Amniotic epithelial cell (primary cell): ENCODE measurements at places on chromosomes 4 and X.

DNA sequence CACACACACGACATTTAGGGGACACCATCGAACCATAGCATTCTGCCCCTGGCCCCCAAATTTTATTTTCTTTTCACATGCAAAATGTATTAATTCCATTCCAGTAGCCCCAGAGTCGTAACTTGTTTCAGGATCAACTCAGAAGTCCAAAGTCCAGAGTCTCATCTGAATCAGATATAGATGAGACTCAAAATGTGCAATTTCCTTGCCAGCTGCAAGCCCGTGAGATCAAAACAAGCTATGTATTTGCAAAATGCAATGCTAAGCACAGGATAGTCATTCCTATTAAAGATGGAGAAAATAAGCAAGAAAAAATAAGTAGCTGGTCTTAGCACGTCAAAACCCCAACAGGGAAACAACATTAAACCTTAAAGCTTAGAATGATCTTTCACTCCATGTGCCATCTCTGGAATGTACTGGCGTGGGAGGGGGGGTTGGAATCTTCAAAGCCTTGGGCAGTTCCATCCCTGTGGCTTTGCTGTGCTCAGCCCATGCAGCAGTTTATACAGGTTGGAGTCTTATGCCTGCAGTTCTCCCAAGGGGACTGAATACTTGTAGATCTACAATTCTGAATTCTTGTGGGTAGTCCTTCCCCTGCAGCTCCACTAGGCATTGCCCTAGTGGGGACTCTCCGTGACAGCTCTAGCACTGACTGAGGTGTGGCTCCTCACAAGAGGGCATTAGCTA lies 47.7 kb upstream of the SYTL5 start:
- peak; percentile 27 for DNase-seq

GRCh38 chrX:135191838-135192237 lies 20.6 kb upstream of the CT55 start:
- peak; percentile 1 for DNase-seq

DNA sequence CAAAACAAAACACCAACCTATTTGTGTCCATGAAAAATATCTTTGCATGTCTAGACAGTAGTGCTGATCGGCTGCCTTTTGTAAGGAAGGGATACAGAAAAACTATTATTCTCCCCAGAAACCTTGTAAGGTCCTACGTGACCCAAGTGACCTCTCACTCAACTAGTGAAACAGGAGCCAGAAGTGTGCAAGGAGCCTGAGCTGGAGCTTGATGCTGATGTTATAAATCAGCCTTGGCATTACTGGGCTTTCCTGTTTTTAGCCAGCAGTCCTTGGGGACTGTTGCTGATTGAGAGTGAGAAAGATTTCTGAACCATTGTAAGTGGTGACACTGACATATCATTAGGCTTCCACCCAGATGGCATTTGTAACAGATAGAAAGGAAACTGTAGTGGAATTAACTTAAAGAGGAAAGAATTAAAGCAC lies 100.8 kb upstream of the LIMCH1 start:
- DNase-seq = no peak

- DNase-seq = no peak
Observed at GRCh38 chr4:153260553-153261300, 56.5 kb downstream of the TRIM2 start.

GRCh38 chr4:94032754-94033153 lies 174.9 kb upstream of the SMARCAD1 start:
- DNase-seq = no peak

GRCh38 chr4:109462297-109462696 lies 28.7 kb downstream of the SEC24B start:
- no peak for DNase-seq

DNA sequence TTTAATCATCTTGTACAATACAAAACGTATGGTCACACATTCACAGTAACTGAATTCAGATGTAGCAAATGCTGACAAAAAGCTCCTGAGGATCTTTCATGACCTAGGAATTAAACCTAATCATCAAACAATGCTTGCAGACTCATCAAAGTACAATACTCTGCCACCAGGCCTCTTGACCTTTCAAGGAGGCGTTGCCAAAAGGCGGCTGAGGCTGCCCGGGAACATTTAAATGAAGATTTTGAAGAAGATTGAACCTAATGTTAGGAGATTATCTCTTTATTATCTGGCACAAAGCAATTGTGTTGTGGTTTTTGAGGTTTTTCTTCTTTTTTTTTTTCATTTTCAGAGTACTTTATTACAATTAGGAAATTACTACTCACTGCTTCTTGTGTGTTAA lies 340.5 kb downstream of the GALNTL6 start:
- DNase-seq = no peak

GRCh38 chrX:64186974-64187761 lies 18.3 kb downstream of the AMER1 start:
- no peak for DNase-seq

DNA sequence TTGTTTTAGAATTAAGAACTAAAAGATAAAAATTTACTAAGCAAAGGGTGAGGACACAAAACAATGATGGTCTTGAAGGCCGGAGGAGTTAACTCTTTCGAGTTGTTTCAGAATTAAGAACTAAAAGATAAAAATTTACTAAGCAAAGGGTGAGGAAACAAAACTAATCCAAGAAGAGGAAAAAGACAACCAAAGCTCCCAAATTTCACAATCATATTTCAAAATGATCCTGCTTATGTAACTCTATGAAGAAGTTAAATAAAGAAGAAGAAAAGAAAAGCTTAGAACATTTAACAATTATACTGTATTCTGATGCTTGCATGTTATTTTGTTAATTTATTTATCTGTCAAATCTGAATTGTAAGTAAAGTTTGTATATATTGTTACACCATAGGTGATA lies 154.8 kb upstream of the SLIT2 start:
- no peak for DNase-seq

DNA sequence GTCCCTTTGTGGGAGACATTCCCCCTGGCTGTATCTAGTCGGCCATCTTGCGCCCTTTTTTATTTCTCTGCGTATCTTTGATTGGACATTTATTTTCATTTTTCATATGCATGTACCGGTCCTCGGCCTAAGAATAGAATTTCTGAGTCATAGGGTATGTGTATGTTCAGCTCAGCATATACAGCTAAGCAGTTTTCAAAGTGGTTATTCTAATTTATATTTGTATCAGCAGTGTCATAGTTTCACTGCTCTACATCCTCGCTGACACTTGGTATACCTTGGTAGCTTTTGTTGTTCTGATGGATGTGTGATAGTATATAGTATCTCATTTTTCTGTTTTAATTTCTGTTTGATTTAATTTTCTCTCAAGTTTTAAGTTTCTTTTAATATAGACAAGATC lies 38.7 kb downstream of the BEX3 start:
- DNase-seq = no peak

DNA sequence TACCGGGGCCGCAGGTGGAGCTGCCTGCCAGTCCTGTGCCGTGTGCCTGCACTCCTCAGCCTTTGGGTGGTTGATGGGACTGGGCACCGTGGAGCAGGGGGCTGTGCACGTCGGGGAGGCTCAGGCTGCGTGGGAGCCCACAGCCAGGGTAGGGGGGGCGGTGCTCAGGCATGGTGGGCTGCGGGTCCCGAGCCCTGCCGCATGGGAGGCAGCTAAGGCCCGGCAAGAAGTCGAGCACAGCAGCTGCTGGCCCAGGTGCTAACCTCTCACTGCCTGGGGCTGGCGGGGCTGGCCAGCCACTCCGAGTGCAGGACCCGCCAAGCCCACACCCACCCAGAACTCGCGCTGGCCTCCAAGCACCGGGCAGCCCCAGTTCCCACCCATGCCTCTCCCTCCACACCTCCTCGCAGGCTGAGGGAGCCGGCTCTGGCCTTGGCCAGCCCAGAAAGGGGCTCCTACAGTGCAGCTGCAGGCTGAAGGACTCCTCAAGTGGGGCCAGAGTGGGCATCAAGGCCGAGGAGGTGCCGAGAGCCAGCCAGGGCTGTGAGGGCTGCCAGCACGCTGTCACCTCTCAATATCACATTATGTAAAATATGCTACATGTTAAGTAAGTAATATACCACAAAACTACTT lies 104.1 kb downstream of the COX7B2 start:
- no peak for DNase-seq

- DNase-seq = no peak
Observed at GRCh38 chr4:106497271-106497670, 128.7 kb upstream of the GIMD1 start.

- peak; percentile 90 for DNase-seq
Observed at GRCh38 chr4:70721747-70722146, at the start of gene RUFY3. TSS of gene RUFY3 (plus strand) at chr4:70721964. CDS start at chr4:70722574, 610 bp downstream.

DNA sequence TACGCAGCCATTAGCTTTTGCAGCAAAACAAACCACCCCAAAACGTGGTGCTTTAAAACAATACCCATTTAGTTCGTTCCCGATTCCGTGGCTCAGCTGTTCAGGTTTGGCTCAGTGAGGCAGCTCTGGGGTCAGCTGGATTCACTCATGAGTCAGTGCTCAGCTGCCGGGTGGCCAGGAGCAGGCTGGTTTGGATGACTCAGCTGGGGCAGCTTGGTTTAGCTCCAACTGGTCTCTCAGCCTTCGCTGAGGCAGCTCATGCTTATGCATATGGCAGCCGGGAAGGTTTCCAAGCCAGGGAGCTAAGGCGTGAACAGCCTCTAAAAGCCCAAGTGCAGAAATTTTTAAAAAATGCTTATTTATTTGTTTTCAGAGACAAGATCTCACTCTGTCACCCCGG lies 13.3 kb upstream of the CD99 start:
- DNase-seq = peak; percentile 98

GRCh38 chrX:136525738-136526606 lies 6.0 kb upstream of the VGLL1 start:
- DNase-seq = peak; percentile 75

DNA sequence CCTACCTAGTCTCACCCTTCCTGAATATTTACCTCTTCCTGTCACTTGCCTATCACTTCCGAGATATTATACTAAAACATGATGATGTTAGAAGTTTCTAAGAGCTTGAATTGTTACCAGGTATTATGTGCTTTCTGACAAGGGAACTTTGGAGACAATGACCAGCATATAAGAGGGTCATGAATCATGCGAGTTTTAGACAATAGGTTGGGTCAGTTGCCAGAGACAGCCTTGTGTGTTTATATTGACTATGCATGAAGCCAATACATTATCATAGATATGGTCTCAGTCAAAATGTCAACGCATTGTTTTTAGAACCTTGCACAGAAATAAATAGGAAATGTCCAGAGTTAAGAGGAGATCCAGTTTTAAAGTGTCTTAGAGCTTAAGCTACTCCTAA lies 116.8 kb downstream of the KLHL4 start:
- DNase-seq = no peak

- no peak for DNase-seq
Observed at GRCh38 chr4:153782581-153782980, 6.3 kb downstream of the SFRP2 start.

- peak; percentile 78 for DNase-seq
Observed at GRCh38 chrX:40933706-40934425, 151.4 kb upstream of the USP9X start.

GRCh38 chrX:68822641-68823410 lies 6.0 kb upstream of the EFNB1 start:
- DNase-seq = peak; percentile 32

- no peak for DNase-seq
Observed at GRCh38 chr4:8772499-8773123, 99.0 kb downstream of the HMX1 start.

- DNase-seq = no peak
Observed at GRCh38 chr4:124450851-124451250, 261.7 kb downstream of the ANKRD50 start.

- DNase-seq = no peak
Observed at GRCh38 chrX:130083656-130084382, 26.5 kb downstream of the ELF4 start.

- DNase-seq = peak; percentile 30
Observed at GRCh38 chr4:144699565-144699964, 53.6 kb downstream of the HHIP start.

DNA sequence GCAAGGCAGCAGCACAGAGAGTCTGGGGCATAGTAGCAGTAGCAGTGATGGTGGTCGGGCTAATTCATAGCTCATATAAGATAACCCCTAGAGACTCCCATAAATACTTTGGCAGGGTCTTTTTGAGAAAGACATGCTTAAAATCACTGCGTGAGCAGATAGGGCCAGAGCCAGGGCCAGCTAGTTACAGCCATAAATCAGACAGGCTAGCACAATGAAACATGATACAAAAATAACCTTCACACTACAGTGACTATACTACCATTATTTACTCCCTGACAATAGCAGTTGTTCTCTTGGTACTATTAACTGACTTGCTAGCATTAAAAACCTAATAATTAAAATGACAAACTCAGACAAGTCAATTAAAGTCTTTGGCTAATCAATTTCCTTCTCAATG lies 295.9 kb downstream of the SMARCA1 start:
- no peak for DNase-seq

- DNase-seq = peak; percentile 25
Observed at GRCh38 chrX:150887906-150888465, 10.5 kb downstream of the CD99L2 start.

- no peak for DNase-seq
Observed at GRCh38 chrX:108712886-108713285, 23.5 kb downstream of the IRS4 start.

DNA sequence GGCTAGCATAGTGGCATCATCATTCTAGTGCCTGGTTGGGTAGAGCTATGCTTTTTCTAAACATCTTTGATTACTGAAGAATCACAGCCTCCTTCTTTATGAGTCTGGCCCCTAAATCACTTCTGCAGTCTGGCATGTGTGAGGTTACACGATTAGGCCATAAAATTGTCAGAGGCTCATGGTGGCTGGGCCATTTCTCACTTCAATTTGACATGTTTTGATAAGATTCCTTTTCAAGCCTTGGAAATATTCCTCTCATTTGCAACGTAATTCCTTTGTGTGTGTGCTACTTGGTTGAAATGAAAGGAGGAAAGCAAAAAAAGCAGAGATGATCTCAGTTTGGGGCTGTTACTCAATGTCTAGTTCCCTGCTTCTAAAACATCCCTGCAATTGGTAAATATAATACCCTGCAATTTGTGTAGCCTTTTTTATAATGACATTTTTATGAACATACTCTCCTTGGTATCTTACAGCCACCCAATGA lies 6.2 kb downstream of the CCKAR start:
- peak; percentile 36 for DNase-seq

DNA sequence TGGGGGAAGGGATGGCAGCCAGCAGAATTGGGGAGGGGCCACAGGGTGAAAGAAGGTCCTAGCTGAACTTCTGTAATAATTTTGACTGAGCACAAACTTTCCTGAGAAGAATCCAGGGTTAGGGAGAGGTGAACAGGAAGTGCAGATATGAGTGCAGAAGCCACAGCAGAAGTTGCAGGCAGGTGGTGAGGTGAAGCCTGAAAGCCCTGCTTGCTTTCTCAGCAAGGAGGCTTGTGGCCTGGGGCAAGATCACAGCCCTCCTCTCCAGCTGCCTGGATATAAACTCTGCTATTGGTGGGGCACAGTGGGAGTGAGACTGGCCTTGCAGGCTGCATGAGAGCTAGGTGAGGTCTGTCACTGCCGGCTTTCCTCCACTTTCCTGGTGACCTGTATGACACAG lies 44.1 kb upstream of the UPRT start:
- DNase-seq = no peak
